ENCODE measurements at places on chromosomes 1 and 21. TPM values are rescaled to one million over a fixed set of nuclear protein-coding genes. Genes with fewer than 3 reads are reported as not detected.

TSSK3 gene
- total RNA-seq: 1.0 TPM

SYDE2 gene
- 4.9 TPM for total RNA-seq

GPR52 gene
- 0.50 TPM for total RNA-seq

FCRL6 gene
- not detected for total RNA-seq

TSACC gene
- total RNA-seq: not detected

LAPTM5 gene
- total RNA-seq: not detected

TAL1 gene
- under 0.01 TPM for total RNA-seq

LCE2A gene
- not detected for total RNA-seq

UTP11 gene
- total RNA-seq: 27.0 TPM

DCST1 gene
- not detected for total RNA-seq

NT5C1A gene
- not detected for total RNA-seq

GUCA2A gene
- total RNA-seq: not detected

PRKAB2 gene
- 15.9 TPM for total RNA-seq

SLC9C2 gene
- not detected for total RNA-seq

CDKN2C gene
- 16.7 TPM for total RNA-seq

RIMKLA gene
- total RNA-seq: under 0.01 TPM

ESPN gene
- total RNA-seq: under 0.01 TPM

TEX38 gene
- total RNA-seq: 0.29 TPM

IFI44 gene
- total RNA-seq: 31.1 TPM

ATG4C gene
- 9.7 TPM for total RNA-seq

SPATA46 gene
- total RNA-seq: not detected

OR2L3 gene
- total RNA-seq: not detected

CA6 gene
- not detected for total RNA-seq

COL16A1 gene
- 116 TPM for total RNA-seq

FHAD1 gene
- total RNA-seq: 0.33 TPM

ADORA1 gene
- 2.0 TPM for total RNA-seq

PRAMEF14 gene
- total RNA-seq: not detected

PTPRU gene
- total RNA-seq: 42.5 TPM

S100A12 gene
- total RNA-seq: not detected

C1orf210 gene
- total RNA-seq: not detected

SPRR3 gene
- not detected for total RNA-seq

TMEM269 gene
- 0.15 TPM for total RNA-seq

LRRC71 gene
- total RNA-seq: not detected

SYT6 gene
- not detected for total RNA-seq

KCNJ9 gene
- total RNA-seq: not detected

ELAPOR1 gene
- total RNA-seq: 0.33 TPM

PLEKHA6 gene
- total RNA-seq: 2.3 TPM

KRTAP10-6 gene
- not detected for total RNA-seq

BARHL2 gene
- not detected for total RNA-seq

IL12RB2 gene
- not detected for total RNA-seq

TAS1R1 gene
- total RNA-seq: not detected

TMEM59 gene
- total RNA-seq: 297 TPM

MAN1A2 gene
- total RNA-seq: 58.6 TPM

DMRTA2 gene
- 0.15 TPM for total RNA-seq

MPL gene
- not detected for total RNA-seq

MYOG gene
- total RNA-seq: not detected

RAB42 gene
- total RNA-seq: 10.6 TPM

TMEM82 gene
- not detected for total RNA-seq

AGO1 gene
- 14.6 TPM for total RNA-seq

PCP4 gene
- total RNA-seq: not detected

LCE1E gene
- not detected for total RNA-seq

BCL2L15 gene
- under 0.01 TPM for total RNA-seq

PPM1J gene
- 1.3 TPM for total RNA-seq

Data from smooth muscle cell of trachea (primary cell).